Activated CD4-positive, alpha-beta T cell treated with anti-CD3 and anti-CD28 coated beads, Interleukin-2, amount 50 U/mL, for 24 hours (primary cell): ENCODE measurements at places on chromosomes 11 and 22.

DNA sequence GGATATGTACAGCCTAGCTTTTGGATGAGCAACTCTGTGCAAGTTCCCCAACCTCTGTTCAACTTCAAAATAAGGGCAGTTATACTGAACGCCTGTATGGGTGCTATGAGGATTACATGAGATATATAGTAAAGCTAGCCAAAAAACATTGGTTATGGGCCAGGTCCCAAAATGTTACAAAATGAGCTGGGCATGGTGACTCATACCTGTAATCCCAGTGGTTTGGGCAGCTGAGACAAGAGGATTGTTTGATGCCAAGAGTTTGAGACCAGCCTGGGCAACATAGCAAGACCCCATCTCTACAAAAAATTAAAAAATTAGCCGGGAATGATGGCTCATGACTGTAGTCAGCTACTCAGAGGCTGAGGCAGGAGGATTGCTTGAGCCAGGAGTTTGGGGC lies 118.4 kb downstream of the TEAD1 start:
- no peak for DNase-seq

GRCh38 chr11:62577046-62577714 lies 3.5 kb upstream of the EEF1G start:
- no peak for DNase-seq

DNA sequence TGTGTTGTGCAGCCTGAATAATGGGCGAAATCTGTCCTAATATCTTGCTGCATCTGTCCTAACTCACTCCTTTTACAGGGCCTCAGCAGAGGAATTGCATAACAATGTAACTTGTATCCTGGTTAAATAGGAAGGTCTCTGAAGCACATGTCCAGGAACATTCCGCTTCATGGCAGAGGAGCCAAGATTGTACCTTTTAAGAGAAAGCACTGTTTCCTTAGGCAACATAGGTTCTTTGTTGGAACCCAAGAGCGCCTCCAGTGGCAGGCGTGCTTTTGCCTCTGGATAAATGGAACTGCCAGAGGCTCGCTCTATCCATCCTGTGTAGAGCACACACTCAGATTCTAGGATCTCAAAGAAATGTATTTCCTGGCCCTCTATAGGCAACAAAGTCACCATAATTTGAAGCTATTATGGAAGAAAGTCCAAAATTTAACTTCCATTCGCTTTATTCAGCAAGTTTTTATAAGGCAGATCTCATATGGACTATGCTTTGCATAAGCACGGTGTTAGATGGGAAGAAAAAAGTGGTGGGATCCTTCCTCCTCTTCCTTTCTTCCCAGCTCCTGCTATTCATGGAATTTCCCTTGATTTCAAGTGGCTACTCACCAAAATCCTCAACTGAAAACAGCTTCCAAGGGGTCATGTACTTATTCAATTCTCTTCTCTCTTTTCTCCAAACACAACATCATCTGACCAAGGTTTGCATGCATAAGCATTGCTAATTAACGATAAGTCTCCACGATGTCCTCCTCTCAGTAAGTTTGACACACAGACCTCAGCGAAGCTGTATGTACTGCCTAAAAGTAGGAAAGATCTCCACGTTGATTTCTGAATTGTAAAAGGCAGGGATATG lies at the start of gene BLID:
TSS of gene BLID (minus strand) at position 692 of the 856 bp plus-strand sequence. CDS start at position 399, 293 bp downstream.
- no peak for DNase-seq

DNA sequence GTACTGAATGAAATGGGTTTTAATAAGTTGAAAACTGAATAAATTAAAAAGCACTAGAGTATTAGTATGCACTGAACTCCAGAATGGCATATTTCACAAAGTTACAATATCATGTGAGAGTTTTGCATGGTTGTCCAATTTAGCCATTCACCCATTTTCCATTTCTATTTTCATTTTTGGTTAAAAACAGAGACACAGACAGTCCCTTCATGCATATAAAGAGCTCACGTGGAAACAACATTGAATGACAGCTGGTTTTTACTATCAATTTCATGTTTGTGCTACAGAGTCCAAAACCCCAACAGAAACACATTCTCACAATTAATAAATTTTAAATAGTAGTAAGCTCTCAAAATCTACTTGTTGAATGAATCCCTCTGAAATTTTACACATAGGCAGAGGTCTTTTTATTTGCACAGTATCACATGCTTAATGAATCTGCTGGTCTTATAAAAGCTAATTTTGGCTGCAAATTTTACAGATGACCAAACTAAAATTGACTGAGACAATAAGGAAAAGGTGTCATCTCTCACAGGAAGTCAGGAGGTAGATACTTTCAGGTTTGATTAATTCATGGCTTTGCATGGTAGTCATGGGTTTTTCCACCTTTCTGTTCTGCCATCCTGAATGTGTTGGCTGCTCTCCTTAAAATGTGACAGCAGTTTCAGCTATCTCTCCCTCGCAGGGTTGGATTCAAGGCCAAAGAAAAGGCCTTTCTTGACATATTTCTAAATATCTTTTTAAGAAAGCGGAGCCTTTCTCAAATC lies 20.6 kb upstream of the DDI1 start:
- DNase-seq: no peak

DNA sequence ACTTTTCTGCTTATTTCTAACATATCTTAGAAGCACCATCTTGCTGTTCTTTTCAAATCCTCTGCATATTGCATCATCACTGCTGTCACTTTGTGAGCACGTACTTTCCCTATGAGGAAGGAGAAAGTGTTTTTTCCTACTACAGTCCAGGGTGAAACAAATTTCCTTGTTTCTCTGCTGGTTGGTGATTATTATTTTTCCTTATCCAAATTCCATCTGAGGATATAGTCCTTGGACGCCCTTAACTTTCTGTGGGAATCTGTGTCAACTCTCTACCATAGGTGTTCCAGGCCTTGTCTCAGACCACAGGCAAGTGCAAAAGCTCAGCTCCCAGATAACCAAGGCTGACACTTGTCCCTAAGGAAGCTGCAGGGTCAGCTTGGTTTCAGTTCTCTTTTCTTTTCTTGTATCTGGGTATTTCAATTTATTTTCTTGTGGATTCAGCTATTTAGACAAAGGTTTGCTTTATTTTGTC lies 29.4 kb upstream of the LYVE1 start:
- DNase-seq: no peak

DNA sequence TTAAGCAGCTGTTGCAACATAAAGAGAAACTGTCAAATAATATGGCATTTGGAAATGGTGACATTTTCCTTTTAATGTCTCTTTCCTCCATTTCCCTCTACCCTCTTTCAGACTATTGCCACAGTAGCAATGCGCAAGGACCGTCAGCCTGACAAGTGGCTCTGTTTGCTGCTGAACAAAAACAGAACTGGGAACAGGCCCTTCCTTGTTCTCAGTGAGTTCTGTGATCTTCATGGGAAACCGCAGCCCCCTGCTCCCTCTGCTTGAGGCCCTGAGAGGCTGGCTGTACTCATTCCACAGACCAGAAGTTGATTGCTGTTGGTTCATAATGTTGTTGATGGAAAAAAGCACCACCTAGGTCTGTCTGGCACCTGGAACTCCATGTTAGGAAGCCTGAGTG lies 559.7 kb downstream of the OPCML start:
- DNase-seq: no peak

- DNase-seq: no peak
Measured at GRCh38 chr11:62399172-62399877, 19.5 kb upstream of the SCGB1A1 start.
